ENCODE measurements at places on chromosomes 2 and 18.

DNA sequence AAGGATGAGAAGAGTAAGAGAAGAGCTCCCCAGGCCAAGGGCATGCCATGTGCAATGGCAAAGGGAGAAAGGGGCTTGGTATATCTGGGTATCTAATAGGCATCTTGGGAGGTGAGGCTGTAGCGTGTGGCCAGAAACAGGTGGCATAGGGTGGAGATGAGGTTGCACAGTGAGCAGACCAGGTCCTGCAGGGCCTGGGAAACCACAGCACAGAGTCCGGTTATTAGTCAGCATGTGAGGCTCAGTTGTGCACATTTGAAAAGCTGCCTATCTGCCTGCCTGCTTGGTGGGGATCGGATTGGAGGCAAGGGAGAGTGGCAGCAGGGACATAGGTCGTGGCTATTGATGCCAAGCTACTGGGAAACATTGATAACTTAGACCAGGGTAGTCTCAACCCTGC lies 190.6 kb downstream of the TPGS2 start:
- DNase-seq: no peak

DNA sequence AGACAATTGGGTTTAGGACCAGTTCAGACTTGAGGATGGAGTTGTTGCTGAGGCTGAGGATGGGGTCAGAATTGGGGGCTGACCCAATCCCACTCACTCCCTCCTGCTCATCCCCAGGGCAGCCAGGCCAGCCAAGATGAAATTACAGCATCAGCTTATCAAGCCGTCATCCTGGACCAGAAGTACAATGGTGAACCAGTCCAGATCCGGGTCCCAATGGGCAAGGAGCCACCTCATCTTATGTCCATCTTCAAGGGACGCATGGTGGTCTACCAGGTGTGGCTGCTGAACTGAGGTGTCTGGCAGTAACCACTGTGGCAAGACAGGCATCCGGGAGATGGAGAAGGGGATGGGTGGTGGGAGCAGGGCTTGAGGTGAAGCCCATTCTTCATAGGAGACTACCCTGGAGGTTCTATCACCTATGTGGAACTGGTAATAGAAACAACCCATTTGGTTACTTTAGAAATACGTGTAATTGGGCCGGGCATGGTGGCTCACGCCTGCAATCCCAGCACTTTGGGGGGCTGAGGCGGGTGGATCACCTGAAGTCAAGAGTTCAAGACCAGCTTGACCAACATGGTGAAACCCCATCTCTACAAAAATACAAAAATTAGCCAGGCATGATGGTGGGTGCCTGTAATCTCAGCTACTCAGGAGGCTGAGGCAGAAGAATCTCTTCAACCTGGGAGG lies 13.9 kb downstream of the VIL1 start:
- DNase-seq: no peak

- no peak for DNase-seq
Measured at GRCh38 chr2:216056739-216057138, 24.9 kb downstream of the PECR start.

DNA sequence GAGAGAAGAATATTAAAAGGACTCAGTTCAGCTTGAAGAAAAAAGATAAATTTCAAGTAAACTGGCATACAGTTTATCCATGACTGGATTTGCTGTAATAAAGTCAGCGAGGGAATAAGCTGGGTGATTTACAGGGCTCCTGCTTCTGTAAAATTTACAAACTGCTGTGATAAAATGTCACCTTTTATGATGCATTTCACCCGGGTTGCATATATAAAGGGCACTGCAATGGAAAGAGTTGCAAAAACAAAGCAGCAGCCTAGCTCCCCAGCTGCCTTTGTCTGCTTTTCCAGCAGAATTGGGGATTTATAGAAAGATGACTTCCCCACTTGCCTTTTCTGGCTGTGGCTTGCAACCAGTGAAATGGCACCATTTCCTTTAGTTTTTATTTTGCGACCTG lies 132.5 kb upstream of the LHCGR start:
- DNase-seq: no peak

DNA sequence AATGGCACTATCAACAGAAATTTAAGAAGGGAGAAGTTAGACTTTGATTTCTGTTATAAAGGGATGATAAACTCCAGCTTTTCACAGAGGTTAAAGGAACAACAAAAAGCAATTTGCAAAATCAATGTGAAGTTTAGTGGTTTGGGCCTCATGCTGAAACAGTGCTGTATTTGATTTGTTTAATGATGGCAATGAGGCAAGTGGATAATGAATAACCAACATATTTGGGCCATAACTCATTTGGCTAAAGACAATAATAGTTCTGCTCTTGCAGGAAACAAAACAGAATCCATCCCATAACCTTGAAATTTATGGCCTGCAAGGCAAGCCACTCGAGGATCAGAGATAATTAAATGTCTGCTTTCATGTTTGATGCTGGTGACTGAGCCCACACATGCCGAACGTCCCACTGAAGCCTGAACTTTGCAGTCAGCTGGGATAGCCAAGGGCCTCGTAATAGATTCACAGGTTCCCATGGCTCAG lies 56.5 kb downstream of the TPGS2 start:
- no peak for DNase-seq

GRCh38 chr18:57141208-57142129 lies 5.4 kb upstream of the BOD1L2 start:
- DNase-seq: no peak

Data from right cardiac atrium (tissue), 5 donors.